ENCODE measurements at places on chromosomes 16 and 17.

DNA sequence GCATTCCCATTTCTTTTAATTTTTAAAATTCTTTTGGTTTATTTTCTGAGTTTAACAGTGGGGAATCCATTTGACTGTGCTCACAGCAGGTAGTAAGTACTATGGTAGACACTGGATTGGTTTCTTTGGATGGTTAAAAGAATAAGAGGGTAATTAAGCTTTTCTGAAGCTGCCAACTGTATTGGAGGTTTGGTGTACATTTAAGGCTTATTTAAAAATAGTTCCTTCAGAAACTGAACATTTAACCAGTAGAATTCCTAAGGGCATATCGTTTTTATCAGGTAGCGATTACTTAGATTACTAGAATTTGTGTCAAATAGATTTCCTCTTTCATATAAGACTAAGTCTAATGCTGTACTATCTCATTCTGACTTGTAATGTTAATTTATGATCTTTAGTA, 162.4 kb downstream of the PPM1E start:
- DNase-seq = no peak

- DNase-seq = no peak
Observed at GRCh38 chr16:70364399-70364798, 17.7 kb downstream of the DDX19A start.

DNA sequence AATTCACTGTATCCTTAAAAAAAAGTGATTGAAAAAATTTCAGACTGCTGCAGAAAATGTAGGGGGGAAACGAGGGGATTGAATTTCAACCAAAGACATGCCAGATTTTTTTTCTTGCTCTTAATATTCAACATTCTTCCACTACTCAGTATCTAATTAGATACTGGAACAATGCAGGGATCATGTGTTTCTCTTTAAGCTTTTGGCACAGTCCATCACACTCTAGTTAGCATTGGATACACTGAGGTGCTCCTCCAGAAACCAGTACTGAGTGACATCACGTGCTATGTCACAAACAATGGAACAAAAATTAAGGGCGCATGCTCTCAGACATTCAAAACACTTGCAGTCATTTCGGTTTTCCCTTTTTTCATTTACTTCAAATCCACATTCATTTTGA, 298.6 kb upstream of the PSMD7 start:
- DNase-seq = no peak

DNA sequence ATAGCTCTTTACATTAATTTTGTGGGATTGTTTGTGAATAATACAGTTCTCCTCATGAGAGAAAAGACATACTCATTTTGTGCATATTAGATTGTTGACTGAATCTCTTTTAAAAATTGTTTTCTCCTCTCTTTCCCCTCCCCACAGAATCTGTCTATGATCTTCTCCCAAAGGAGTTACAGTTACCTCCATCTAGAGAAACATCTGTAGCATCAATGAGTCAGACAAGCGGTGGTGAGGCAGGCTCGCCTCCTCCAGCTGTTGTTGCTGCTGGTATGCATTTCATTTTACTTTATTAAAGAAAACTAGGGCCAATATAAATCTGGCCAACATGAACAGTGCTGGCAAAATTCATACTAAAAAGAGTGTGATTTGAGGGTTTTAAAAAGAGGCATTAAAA, 60.5 kb downstream of the NFAT5 start:
- DNase-seq = no peak

- no peak for DNase-seq
Observed at GRCh38 chr17:50353600-50354195, 7.8 kb downstream of the XYLT2 start.

DNA sequence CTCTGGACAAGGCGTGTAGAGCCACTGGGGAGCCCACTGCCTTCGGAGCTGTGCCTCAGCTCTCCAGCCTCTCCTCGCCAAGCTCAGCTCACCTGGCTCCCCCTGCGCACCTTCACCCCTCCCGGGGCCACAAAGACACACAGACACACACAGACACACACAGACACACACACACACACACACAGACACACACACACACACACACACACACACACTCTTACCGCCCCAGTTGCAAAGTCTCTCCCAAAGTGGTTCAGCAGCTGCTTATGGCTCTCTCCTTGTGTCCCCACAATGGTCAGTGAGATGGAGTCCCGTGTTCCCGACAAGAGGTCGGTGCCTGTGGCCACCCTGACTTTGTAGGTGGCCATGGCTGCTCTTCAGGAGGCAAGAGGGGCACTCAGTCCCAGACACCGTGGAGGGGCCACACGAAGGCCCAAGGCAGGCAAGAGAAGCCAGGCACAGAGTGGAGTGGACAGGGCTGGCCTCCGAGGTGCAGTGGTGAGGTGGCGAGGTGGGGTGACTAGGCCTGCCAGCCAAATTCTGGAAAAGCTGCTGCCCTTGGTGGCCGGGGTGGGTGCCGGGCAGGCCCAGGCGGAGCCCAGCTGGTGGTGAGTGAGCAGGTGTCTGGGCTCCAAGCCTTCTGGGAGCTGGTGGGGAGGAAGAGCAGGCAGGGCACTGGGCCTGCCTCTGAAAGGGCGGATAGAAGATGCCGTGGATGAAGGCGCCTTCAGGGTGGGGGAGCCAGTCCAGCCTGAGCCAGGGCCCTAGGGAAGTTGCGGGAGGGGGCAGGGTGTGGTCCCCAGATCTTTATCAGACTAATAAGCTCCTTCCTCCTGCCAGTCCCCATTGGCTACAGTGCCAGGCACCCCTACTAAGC, at the start of gene ALOX12B:
Gene ALOX12B (minus strand): TSS at position 642 of the 877 bp plus-strand sequence. CDS start 274 bp downstream, at position 368.
- DNase-seq = no peak

DNA sequence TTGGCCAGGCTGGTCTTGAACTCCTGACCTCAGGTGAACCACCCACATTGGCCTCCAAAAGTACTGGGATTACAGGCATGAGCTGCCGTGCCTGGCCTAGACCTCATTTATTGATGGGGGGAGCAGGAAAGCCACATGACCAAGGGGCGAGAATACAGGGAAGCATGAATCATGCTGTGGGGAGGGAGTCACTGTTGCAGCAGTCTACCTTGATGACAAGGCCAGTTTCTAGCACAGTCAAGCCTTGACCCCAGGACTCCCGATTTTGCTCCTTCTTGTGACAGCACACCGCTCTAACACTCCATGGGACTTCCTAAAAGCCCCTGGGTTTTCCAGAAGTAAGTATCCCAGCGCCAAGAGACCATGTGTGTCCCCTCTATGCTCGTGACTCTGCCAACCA, 42.9 kb upstream of the IRF8 start:
- DNase-seq = no peak

DNA sequence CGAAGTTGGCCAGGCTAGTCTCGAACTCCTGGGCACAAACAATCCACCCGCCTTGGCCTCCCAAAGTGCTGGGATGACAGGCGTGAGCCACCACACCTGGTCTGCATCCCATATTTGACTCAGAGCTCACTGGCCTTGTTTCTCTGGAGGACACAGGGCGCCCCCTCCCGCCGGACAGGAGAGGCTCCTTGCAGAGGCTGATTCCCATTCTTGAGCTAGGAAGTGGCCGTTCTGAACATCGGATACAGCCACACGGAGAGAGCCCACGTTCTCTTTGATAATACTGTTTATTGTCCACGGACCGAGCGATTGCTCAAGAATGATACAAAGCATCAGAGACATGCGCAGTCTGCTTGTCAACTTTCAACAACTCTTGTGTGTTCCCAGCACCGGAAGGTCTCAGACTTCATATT, 12.1 kb upstream of the USP36 start:
- DNase-seq = no peak

- DNase-seq = peak; percentile 75
Observed at GRCh38 chr16:27463741-27464591, 62.0 kb downstream of the IL21R start.

DNA sequence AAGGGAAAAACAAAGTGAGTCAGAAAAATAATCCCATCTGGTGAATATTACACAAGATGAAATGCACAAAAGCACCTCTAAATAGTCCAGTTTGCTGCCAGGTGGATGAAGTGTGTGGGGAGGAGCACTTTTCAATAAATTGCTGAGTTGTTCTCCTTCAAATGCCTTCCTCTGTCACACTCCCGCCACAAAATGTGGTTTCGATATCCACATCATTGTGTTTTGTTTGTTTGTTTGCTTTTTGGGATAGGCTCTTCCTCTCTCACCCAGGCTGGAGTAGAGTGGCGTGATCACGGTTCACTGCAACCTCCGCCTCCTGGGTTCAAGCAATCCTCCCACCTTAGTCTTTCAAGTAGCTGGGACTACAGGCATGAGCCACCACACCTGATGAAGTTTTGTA, 24.6 kb upstream of the SHISA9 start:
- DNase-seq = no peak

DNA sequence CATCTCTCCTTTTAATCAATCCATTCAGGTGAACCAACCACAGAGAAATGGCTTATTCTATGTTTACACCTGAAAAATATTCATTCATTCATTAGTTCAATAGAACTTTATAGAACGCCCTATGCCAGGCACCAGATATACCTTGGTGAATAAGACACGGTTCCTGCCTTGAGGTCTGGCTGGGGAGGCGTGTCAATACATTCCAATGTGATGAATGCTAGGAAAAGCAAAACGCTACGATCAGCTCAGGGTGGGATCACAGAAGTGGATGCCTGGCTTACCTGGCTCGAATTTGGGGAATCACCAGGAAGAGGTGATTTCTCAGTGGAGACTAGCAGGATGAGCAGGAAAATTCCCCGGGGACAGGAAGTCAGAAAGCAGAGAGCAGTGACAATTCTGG, 17.5 kb upstream of the WFIKKN2 start:
- no peak for DNase-seq

GRCh38 chr16:763369-764183, 3.0 kb downstream of the MSLN start:
- no peak for DNase-seq

GRCh38 chr17:49343273-49343672, 18.8 kb downstream of the ZNF652 start:
- DNase-seq = peak; percentile 16

DNA sequence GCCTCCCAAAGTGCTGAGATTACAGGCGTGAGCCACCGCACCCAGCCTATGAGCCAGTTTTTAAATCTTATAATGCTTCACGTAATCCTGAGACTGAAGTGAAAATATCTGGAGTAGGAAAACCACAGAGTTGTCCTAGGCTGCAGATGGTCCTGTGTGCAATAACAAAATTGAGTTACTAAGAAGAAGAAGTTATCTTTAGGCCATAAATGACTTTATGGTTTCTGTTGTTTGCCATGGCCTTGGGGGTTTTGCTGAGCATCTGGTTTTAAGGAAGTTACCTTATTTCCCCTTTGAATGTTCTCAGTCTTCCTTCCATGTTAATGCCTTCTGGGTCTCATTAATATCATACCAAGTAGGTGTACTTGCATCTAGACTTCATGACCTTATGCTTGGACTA, 16.5 kb downstream of the NMT1 start:
- DNase-seq = no peak

DNA sequence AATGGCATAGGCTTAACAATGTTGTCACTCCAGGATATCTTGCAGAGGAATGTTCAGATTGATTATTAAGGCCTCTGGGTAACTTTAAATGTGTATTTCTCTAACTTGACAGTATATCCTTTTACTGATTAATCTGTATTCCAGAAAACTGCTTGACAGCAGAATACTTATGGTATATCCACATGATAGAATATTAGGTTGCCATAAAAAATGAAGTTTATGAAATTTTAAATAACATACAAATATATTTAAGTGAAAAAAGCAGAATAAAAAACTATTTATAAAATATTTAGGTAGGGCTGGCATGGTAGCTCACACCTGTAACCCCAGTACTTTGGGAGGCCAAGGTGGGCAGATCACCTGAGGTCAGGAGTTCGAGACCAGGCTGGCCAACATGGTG, 106.7 kb downstream of the TRIM37 start:
- no peak for DNase-seq

GRCh38 chr17:82674656-82675475, 23.6 kb downstream of the RAB40B start:
- no peak for DNase-seq

GRCh38 chr17:10318535-10318934, 54.3 kb downstream of the MYH13 start:
- no peak for DNase-seq

DNA sequence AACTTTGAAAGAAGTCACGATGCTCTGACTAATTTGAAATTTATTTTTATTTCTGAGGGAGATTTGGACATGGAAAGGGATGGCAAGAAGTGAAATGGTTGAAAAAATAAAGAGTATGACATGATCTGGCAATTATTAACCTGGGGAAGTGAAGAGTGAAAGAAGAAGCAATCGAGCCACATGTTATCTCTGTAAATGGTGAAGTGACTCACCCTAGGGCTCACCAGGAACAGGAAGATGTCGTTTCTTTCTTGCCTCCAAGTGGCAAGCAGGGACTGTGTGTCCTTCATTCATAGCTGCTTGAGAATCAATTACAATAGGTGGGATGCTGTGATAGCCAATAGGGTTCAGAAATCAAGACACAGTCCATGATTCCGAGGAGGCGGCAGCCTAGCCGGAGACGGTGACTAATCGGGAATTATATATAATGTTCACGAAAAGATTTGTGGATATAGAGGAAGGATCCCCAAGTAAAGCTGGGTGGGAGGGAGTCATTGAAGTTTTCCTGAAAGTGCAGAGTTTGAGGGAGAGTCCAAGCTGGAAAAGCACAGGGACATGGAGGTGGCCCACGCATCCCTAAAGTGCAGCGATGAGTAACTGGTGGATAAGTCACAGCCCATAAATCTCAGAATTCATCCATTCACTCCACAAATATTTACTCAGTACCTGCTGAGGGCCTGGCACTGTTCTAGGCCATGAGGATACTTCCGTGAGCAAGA, 18.2 kb upstream of the KRT20 start:
- DNase-seq = no peak

- DNase-seq = no peak
Observed at GRCh38 chr17:80851277-80851925, 140.2 kb upstream of the CHMP6 start.

- no peak for DNase-seq
Observed at GRCh38 chr16:30358990-30359870, 4.1 kb upstream of the CD2BP2 start.

GRCh38 chr17:35084987-35085386, 21.5 kb upstream of the RFFL start:
- DNase-seq = no peak

DNA sequence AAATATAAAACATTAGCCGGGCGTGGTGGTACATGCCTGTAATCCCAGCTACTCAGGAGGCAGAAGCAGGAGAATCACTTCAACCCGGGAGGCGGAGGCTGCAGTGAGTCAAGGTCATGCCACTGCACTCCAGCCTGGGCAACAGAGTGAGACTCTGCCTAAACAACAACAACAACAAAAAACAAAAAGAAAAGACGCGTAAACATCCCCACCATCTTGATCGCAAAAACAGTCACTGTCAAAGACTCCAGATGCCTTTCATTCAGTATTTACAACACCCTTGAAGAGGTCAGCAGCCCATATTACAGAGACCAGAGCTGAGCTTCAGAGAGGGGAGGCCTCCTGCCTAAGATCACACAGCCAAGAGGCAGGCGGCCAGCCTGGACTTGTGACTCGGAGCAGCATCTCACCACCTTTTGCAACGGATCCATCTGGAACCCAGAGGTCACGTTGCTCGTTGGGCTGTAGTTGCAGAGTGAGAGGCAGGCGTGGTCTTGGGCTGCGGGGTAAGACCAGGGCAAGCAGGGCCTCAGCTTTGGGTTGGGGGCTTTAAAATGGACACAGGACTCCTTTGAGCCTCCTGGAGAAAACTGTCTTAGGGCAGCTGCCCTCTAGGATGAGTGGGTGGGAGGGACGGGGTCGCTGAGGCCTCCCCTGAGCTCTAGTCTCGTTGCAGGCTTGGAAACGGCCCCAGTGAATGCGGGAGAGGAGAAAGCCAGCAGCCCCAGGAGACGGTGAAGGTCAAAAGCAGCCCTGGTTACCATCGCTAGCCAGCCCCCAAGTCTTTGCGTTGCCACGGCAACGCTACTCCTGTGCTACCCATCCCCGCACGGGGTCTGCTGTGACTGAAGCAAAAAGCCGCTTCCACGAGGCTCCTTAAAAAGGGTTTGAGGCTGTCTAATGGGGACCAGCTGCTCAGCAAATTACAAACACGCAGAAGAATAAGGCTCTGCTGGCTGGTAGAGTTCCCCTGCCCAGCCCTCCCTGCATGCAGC, 26.1 kb downstream of the LGALS3BP start:
- DNase-seq = no peak
